NCI-H2081 treated with DMSO at 0.1 percent for 48 hours (cell line): ENCODE measurements at places on chromosomes 16 and 17.

DNA sequence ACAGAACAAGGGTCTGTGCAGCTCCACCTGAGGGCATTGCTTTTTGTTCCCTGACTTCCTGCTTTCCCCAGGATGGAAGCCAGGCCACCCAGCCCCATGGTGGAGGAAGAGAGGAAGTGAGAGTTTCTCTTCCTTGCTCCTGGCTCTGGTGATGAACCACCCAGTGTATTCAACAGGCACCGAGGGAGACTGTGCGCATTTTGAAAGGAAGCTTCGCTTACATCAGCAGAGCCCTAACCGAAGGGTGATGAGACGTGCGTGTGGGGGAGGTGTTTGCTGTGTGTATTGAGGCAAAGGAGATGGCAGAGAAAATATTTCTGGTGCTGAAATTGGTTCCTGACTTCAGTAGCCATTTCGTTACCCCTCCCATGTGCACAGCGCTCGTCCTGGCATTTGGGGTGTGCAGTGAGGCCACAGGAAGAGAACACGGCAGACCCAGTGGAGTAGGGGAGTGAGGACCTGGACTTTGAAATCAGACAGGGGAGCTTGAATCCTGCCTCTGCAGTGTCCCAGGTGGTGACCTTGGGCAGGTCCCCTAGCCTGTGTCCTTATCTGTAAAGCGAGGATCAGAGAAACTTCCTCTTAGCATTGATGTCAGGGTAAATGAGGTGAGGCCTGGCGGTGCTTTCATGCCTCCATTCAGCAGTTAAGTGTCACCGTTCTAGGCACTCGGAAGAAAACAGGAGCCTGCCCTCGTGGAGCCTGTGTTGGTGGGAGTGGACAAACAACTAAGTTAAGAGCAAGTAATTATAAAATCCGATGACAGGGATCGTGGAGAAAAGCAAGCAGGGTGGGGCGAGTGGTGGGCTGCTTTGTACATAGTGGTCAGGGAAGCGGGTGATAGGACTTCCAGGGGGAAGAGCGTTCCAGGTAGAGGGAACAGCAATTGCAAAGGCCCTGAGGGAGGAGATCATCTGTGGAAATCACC is 7.4 kb downstream of the CMIP start:
- DNase-seq: no peak

- DNase-seq: no peak
These were observed 23.0 kb downstream of the ARHGAP27 start for GRCh38 chr17:45409659-45410076.

- DNase-seq: no peak
These were observed 6.8 kb downstream of the CCL7 start for GRCh38 chr17:34276826-34277225.

GRCh38 chr17:2954898-2955445 is 108.4 kb downstream of the OR1D5 start:
- no peak for DNase-seq

- no peak for DNase-seq
These were observed at the start of gene CDH13 for GRCh38 chr16:82626791-82627261. Gene CDH13 (plus strand): TSS chr16:82626969.

- DNase-seq: no peak
These were observed 203.7 kb downstream of the LGALS9B start for GRCh38 chr17:20263595-20263994.

GRCh38 chr17:35560703-35561102 is at the start of gene SLFN14:
Gene SLFN14 (minus strand): TSS chr17:35560819. CDS start chr17:35558062, 2,757 bp downstream.
- DNase-seq: no peak

DNA sequence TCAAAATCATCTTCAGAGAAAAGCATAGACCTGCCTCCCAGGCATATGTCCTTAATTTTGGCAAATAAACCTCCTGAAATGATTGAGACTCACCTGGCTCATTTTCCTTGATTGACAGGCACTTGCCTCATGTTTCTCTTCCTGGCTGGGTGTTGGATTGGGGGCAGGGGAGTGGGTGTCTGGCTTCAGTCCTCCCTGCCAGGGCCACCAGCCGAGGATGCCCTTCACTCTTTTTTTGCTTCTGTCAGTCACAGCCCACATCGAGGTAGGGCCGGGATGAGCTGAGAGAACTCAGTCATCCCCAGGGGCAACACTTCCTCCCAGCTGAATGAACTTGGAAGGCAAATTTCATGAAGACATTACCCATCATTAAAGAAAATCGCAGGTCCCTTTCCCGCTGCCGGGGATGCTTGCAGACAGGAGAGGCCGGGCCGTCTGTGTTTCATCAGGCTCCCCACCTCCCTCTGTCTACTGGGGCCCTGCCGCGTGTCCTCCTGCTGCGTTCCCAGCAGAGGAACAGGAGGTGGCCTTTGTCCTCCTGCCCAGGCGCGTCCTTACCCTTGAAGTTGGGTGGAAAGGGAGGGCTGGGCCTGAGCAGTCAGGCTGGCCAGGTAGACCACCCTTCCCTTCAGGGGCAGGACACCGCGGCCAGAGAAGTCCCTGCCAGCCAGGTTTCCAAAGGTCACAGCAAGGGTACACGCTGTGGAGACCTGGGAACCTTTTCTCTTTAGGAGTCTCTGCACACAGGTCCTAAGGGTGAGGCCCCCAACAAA is 11.2 kb upstream of the DNAH17 start:
- no peak for DNase-seq

DNA sequence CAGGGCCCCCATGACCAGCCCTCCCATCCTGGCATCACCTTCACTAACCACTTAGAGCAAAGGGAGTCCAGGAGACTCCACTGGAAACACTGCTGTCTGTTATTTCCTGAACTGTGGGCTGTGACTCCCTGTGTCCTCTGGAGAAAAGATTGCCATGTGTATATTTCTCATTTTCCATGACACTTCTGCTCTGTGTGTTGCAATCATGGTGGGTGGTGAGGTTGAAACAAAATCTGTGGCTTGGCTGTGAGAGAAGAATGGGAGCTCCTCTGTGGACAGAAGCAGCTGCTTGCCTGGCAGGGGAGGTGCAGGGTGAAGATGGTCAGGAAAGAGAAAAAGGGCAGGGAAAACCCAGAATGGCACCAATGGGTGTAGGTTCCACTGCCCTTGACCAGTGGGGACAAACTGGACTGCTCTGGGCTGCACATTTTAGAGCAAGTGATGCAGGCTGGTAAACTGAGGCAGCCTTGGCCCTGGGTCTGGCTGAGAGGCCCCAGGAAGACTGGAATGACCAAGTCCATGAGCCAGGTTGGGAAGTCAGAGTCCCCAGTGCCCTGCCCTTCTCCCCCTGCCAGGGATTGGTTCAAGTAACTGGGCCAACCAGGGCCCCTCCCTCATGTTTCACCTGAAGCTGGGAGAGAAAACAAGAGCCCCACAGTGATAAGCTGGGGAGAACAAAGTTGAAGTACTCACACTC is 314.3 kb downstream of the C16orf95 start:
- no peak for DNase-seq

- no peak for DNase-seq
These were observed 23.2 kb upstream of the NAGLU start for GRCh38 chr17:42512733-42513251.

DNA sequence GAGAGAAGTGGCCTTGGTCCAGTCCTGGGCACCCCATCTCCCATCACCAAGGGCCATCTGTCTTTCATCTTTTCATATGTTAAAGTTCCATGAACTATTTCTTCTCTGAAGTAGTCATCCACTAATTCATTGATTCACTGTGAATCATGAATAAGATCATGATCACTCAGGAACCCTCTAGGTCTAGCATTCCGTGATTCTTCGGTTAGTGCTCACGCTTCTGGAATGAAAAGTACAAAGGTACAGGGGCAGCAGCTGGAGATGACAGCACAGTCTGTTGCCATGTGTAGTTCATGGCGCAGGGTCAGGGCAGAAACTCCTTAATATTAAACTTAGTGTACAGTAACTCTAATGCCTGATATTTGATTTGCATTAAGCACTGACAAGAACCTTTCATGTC is 127.1 kb downstream of the CDH13 start:
- no peak for DNase-seq

DNA sequence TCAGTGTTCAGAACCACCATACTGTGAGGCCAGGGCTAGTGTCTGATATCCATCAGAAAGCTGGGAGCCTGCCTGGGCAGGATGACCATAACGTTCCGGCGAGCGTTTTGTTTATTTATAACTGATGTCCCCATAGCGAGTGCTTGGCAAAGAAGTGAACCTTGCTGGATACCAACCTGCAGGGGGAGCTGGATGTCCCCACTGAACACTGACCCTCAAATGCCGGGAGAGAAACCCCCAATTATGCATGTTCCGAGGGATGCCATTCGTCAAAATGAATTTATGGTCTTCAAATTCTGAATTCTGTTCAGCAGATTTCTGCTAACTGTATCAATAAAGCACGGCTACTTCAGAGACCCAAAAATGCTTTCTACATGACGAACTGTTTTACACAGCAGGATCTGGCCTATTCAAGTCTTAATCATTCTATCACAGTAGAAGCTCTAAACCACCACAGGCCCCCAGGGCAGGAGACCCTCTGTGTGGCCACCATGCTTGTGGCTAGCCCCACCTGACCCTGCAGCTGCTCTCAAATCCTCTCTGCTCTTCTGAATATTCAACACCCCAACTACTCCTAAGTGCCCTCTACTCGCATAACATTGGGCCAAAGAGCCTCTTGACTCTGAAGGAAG is 15.2 kb downstream of the MED24 start:
- no peak for DNase-seq

DNA sequence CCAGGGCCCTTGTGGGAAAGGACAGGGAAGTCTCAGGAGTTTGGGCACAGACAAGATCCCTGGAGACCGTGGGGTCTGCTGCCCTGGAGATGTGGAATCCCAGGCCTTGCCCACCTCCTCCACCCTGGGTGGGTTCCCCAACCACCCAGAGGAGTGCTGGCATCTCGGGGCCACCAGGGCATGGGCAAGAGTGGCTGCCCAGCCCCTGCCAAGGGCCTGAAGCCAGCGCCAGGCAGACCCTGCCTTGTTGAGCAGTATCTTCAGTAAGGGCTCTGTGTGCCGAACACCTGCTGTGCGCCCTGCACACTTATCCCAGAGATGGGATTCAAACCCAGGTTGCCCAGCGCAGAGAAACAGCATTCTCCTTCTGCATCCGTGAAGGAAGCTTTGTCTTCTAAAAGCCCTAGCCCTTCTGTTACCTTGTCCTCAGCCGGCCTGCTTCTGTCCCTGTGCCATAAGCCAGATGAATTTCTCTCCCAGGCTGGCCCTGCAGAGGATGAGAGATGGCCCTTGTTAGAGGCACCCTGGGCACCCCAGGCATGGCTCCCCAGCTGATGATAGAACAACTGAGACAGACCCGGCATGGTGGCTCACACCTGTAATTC is 32.4 kb downstream of the TMEM235 start:
- DNase-seq: no peak

DNA sequence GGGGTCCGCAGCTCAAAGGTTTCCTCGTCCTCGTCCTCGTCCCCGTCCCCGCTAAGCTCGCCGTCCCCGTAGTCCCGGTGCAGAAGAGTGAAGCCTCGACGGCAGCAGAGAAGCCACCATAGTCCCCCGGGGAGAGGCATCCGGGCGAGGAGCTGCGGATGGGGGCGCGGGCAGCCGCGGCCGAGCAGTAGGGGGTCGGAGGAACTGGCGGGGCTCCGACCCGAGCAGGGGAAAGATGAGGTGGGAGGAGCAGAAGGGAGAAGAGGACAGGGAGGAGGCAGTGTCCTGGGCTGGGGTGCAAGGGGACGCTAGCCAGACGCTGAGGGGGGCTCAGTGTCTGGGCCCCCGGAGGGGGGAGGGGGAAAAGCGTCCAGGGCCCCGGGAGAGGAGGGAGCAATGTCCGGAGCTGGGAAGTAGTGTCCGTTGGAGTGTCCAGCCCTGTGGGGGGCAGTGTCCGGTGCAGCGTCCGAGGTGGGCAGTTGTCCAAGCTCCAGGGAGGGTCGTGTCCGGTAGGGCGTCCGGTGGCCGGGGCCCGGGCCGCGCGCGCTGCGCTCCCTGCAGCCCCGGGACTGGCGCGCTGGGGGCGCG is at the start of gene PLEKHH3:
TSS of gene PLEKHH3 (minus strand) at position 571 of the 588 bp plus-strand sequence. CDS start at position 140, 431 bp downstream.
- DNase-seq: no peak

GRCh38 chr16:63816276-63816675 is 1305.6 kb downstream of the CDH11 start:
- DNase-seq: no peak

- no peak for DNase-seq
These were observed 9.1 kb downstream of the ASIC2 start for GRCh38 chr17:33284022-33284421.

- no peak for DNase-seq
These were observed 44.3 kb downstream of the PMP22 start for GRCh38 chr17:15220785-15221184.

- no peak for DNase-seq
These were observed 57.8 kb downstream of the LMF1 start for GRCh38 chr16:912684-913613.

- no peak for DNase-seq
These were observed 46.9 kb downstream of the PIMREG start for GRCh38 chr17:6491071-6491700.

GRCh38 chr17:2090804-2091534 is 36.1 kb downstream of the HIC1 start:
- DNase-seq: no peak

DNA sequence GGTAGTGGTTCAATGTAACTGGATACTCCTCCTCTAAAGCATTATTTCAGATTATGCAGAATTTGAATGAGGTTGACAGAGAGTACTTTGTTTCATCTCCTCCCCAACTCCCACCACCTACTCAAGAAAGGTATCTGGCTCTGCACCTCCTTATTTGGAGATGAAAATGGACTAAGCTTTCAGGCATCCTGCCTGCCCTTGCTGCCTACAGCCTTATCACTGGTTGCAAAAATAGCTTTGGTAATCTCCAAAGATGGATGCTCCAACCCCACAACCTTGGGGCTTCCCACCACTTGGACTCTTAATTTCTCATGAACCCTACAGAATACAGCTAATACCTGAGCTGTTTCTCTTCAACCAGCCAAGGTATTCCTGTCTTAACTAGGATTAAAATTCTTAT is 45.3 kb upstream of the CORO6 start:
- no peak for DNase-seq

GRCh38 chr17:82244413-82245133 is 15.7 kb downstream of the SLC16A3 start:
- no peak for DNase-seq

DNA sequence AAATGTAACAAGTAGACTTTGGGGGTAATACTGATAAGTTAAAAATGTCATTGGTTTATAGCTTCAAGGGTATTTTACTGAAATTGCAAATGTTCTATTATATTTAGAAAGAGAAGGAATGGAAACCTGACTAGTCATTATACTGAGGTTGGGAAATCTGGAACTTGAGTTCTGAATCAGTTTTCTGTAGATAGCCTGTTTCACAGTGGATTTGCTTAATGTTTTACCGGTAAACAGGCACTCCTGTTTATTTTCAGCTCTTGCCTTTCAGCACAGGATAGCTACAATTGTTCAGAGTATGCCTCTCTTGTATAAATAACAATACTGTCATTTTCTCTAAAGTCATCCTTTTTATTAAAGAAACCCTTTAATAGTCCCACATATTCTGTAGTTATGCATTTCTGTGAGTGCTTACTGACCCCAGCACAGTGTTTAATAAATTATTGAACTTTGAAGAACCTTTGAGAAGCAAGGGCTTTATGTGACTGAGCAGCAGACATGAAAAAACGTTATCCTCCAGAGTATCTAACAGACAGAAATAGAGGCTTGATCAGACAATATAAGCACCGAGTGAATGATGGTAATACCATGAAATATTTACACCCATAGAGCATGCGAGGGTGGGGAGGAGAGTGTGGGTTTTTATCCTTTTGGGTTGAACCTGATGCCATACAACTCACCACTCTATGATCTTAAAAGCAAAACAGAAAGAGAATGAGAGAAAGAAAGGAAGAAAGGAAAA is 58.2 kb downstream of the FTO start:
- DNase-seq: no peak
